ENCODE measurements at places on chromosomes 6 and 20.

DNA sequence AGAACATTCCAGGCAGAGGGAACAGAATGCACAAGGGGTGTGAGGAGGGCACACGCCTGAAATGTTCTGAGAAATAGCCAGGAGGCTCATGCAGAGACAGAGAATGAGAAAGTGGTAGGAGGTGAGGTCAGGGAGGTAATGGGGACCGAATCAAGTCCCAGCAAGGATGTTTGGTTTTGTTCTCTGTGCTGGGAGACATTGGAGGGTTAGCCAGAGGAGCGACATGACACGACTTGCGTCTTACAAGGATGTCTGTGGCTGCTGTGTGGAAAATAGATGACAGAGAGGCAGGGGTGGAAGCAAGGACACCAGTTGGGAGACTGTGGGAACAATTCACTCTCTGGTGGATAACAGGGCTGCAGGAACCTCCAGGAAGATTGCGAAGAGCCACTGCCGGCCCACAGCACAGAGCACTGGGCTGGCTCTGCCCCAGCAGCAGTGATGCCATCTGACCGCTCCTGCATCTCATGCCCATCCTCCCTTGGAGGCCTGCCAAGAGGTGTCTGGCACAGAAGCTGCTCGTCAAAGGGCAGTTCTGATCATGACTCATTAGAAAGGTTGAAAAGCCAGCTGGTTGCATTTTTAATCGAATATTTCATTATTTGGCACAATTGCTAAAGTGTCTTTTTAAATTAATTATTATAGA is 57.7 kb upstream of the CD83 start:
- DNase-seq = no peak
- no peak overlapping the region for H3K4me3 ChIP-seq

DNA sequence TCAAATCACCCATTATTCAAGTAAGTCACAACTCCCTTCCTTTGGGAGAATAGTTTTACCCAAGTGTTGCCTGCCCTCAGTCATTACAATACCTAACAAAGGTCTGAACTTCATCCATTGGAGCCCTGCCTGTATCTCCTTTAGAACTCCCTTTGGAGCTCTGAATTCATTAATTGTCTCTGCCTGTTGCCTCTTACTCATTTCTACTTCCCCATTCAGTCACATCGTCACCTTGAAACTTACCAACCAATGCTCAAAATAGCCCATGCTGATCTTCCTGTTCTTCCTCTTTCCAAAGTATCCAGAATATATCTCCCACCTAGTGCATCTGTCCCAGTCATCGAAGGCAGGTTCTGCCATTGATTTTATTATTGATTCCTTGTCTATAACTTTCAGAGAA is 120.7 kb upstream of the ADGRF1 start:
- no peaks in the 10 kb centered on the region for H3K27me3 ChIP-seq
- H3K36me3 ChIP-seq = no peaks in the 10 kb centered on the region
- DNase-seq = no peak
- no peak overlapping the region for H3K4me3 ChIP-seq
- H3K27ac ChIP-seq = no peak overlapping the region

- H3K27ac ChIP-seq = no peak overlapping the region
- H3K36me3 ChIP-seq = no peaks in the 10 kb centered on the region
- H3K27me3 ChIP-seq = peaks cover 15% of the 10 kb centered on the region
- DNase-seq = no peak
- no peaks in the 10 kb centered on the region for H3K4me1 ChIP-seq
Measured at GRCh38 chr20:43444107-43444506, 13.6 kb upstream of the SRSF6 start.

GRCh38 chr6:33014841-33015634 is 5.6 kb upstream of the HLA-DOA start:
- no peak overlapping the region for H3K4me3 ChIP-seq
- H3K4me1 ChIP-seq = no peaks in the 10 kb centered on the region
- no peak overlapping the region for H3K27ac ChIP-seq
- H3K36me3 ChIP-seq = no peaks in the 10 kb centered on the region

- no peak overlapping the region for H3K27ac ChIP-seq
- peaks cover 15% of the 10 kb centered on the region for H3K4me1 ChIP-seq
- peaks cover 16% of the 10 kb centered on the region for H3K27me3 ChIP-seq
- H3K36me3 ChIP-seq = no peaks in the 10 kb centered on the region
Measured at GRCh38 chr20:48667889-48668413, 159.8 kb downstream of the PREX1 start.

DNA sequence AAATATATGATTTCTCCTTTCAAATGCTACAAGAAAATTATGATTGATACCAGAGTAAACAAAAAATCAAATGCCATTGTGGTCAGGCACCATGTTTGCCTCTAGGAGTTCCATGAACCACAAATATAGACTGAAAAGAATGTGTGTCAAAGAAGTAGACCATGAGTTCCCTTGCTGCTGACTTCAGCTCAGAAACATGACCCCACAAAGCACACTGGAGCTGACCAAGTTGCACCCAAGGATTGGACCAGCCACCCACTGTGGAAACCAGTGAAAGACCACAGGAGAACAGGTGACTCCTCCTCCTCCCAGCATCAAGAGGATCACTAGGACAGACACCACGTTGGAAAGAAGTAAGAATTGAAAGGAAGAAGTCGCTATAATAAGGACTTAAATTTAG is 90.8 kb upstream of the TENT5A start:
- H3K36me3 ChIP-seq = no peaks in the 10 kb centered on the region
- no peaks in the 10 kb centered on the region for H3K27me3 ChIP-seq
- H3K4me1 ChIP-seq = no peaks in the 10 kb centered on the region
- no peak overlapping the region for H3K4me3 ChIP-seq

DNA sequence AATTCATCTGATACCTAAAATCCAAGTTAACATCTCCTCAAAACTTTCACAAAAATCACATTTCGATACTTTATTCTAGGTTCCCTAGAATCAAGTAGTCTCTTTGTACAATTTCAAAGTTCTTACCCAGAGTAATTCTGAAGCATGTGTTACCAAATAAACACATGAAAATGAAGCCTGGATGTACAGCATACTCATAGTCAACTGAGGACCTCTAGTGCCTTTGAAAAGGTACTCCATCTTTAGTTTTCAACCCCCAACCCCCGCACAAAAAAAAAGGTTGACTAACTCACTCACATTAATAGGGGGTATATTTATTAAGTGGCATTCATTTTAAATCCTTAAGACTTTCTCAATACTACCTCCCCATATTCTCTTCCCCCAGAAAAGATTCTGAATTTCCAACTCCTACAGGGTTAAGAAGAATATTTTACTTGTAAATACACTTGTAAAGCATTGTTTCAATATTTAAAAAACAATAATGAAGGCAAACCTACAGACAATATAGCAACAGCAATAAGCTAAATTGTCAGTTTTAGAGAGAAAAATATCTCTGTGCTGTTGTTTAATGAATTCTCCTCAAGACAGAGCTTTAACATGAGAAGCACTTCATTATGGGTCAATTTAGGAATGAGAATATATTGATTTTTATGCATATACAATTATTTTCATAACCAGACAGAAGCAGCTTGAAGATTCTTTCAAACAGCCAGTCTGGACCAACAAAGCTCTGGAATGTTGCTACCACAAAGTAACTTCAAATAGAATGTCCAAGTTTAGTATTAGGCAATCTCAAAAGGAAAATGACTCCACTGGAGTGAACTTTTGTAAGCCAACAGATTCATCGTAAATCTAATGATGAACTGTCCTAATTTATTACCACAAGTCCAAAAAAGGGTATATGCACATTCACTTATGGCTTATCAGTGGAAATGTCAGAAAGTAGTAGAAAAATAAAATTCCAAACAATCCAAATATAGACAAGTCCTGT is 3.3 kb downstream of the PLN start:
- peak; percentile 79 for DNase-seq
- H3K36me3 ChIP-seq = no peaks in the 10 kb centered on the region
- peaks cover 2% of the 10 kb centered on the region for H3K4me1 ChIP-seq
- H3K27me3 ChIP-seq = no peaks in the 10 kb centered on the region

DNA sequence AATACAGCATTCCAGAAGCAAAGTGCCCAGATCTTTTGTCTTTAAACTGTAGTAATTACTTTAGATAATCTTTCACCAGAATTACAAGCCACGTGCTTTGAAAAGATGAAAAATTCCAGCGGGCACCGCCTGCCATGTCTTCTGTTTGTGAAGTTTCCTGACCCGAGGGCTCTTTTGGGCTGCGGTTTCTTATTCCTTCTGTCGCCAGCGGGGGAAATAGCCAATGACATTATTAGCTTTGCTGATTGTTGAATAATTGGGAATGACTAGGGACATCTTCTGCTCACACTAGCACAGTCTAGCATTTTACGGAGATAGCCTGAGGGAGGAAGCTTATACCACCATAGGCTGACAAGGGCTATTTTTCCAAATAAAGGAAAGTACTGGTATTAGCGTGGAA is 124.7 kb downstream of the SAMD5 start:
- no peak overlapping the region for H3K4me3 ChIP-seq
- no peak for DNase-seq
- H3K27ac ChIP-seq = no peak overlapping the region
- H3K4me1 ChIP-seq = no peaks in the 10 kb centered on the region

GRCh38 chr6:123635567-123635966 is 1.2 kb downstream of the TRDN start:
- H3K27ac ChIP-seq = no peak overlapping the region
- H3K36me3 ChIP-seq = no peaks in the 10 kb centered on the region
- no peaks in the 10 kb centered on the region for H3K4me1 ChIP-seq
- no peaks in the 10 kb centered on the region for H3K27me3 ChIP-seq
- DNase-seq = no peak
- H3K4me3 ChIP-seq = no peak overlapping the region

DNA sequence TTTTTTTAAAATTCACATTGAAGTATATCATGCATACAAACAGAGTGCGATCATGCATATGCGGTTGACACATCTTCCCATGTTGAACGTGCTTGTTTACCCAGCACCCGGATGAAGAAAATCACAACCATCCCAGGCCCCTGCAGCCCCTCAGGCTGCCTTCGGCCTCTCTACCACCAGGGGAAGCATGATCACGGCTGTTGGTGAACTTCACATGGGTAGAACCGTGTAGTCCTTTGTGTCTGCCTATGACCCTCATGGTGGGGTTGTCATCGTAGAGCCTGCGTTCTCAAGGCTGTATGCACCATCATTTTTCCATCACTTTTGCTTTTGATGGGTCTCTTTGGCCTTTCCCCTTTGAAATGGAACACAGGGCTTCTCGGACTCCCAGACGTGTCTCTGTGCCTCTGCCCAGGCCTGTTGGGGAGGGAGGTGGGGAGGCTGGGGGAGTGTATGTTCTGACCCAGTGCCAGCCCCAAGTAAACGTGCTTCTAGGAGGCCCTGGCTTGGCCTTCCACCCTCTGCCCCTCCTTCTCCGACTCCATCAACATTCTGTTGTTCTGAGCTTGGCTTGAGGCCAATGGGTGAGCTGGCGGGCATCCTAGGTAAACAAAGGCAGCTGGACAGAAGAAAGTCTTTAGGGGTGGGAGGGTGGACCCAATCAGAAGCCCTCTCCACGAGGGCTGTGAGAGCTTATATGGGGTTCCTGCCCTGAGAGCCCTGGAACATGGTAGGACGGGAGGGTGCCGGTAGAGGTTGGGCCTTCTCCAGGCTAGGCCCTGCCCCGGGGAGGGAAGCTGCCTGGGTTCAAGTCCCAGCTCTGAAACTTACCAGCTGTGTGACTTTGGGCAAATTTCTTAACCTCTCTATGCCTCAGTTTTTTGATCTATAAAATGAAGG is 39.7 kb downstream of the TGM2 start:
- H3K36me3 ChIP-seq = no peaks in the 10 kb centered on the region
- no peak overlapping the region for H3K4me3 ChIP-seq
- H3K4me1 ChIP-seq = peaks cover 27% of the 10 kb centered on the region
- no peak overlapping the region for H3K27ac ChIP-seq

GRCh38 chr6:105363100-105363754 is 39.7 kb downstream of the PREP start:
- no peak overlapping the region for H3K27ac ChIP-seq
- H3K4me3 ChIP-seq = no peak overlapping the region
- no peaks in the 10 kb centered on the region for H3K27me3 ChIP-seq
- H3K4me1 ChIP-seq = peaks cover 4% of the 10 kb centered on the region

DNA sequence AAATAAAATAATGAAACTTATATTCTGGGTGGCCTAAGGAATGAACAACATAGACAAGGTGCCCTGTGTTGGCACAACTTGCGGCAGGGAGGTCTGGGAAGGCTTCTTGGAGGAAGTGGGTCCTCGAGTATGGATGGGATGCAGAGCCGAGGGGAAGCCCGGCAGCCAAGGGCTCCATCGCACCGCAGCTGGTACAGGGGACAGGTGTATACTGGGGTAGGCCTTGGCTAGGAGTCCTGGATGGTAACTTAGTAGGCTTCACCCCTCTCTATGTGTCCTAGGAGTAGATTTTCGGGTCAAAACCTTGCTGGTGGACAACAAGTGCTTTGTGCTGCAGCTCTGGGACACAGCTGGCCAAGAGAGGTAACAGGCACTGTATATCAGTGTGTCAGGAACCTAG is 28.0 kb downstream of the RAB44 start:
- H3K27me3 ChIP-seq = no peaks in the 10 kb centered on the region
- H3K36me3 ChIP-seq = no peaks in the 10 kb centered on the region
- DNase-seq = no peak
- no peak overlapping the region for H3K4me3 ChIP-seq
- H3K4me1 ChIP-seq = peaks cover 5% of the 10 kb centered on the region

DNA sequence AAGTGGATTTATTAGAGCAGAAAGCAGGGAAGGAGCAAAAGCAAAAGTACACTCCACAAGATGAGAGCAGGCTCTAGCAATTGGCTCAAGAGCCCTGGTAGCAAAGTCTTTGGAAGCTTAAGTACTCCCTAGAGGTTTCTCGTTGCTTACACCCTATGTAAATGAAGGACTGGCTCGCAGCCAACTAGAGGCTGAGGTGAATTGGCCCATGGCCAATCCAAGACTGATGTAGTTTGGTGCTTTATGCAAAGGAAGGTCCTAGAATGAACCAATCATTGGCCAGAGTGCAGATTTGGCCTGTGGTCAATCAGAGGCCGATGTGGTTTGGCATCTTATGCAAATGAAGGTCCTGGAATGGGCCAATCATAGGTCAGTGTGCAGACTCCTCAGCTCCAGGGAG is 191.3 kb upstream of the ARID1B start:
- no peak overlapping the region for H3K27ac ChIP-seq
- H3K4me1 ChIP-seq = no peaks in the 10 kb centered on the region
- H3K27me3 ChIP-seq = no peaks in the 10 kb centered on the region
- H3K4me3 ChIP-seq = no peak overlapping the region

DNA sequence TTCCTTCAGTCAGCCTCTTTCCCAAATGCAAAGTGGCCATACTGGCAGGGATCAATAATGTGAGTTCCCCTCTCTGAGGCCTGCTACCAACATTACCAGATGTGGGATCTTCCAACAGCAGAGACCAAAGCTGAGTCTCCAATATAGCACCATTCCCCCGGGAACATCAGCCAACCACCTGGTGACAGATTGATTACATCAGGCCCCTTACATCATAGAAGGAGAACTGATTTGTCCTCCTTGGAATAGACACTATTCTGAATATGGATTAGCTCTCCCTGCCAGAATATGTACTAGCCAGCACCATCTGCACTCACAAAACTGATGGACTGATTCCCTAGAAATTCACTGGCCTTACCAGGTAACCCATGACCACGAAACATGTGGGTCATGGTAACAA is 61.9 kb upstream of the CARMIL1 start:
- no peak for DNase-seq
- H3K4me1 ChIP-seq = no peaks in the 10 kb centered on the region
- no peaks in the 10 kb centered on the region for H3K36me3 ChIP-seq
